NCI-H1436 (cell line): ENCODE measurements at places on chromosomes 7 and 10.

DNA sequence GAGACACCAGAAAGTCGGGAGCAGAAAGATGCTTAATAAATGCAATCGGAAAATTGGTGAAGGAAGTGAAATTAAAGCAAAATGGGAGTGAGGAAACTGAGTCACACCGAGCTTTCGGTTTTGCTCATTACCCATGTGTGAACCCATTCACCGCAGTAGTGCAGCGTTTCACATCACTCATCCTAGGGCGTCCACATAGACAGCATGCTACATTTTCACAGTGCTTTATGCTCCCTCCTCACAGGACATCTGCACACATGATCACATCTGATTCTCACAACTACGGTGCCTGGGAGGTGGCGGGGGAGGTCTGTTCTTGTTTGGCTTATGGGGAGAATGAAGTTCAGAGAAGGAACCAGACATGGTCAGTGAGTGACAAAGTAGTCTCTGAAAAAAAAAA is 36.6 kb upstream of the ATP6V0A4 start:
- no peak for DNase-seq

- DNase-seq = peak; percentile 13
These were observed 107.3 kb upstream of the PDCD4 start for GRCh38 chr10:110764378-110764777.

- no peak for DNase-seq
These were observed 69.1 kb downstream of the INPP5A start for GRCh38 chr10:132606536-132607316.

GRCh38 chr7:82926477-82926876 is 236.2 kb downstream of the PCLO start:
- DNase-seq = no peak

DNA sequence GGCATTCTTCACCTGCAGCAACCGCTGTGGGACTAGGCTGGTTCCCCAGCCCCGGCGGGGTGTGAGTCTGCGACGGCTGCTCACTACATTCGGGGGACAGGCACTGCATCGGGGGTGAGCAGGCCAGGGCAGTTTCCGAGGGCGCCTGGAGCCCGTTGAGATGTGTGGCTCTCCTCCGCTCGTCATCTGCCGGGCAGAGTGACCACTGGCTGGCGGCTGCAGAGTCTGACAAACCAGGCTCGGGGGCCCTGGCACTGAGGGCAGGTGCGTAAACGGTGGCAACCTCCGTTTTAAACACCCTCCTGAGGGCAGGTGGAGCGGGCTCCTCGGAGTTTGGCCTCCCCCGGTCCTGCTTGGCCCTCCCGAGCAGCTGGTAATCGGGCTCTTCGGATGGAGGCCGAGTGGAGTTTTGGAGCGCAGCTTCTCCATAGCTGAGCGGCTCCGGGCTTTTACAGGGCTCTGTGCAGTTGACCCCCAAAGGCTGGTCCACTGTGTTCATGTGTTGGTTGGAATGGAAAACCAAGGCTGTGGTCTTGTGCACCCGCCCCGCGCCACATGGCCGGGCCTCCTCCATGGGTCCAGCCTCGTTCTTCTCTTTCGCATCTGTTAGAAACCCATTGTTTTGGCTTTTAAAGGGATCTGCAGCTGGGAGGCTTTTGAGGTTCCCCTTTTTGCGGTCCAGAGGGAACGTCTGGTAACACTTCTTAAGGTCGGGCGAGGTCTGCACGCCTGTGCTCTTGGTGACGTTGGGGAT is 20.9 kb downstream of the INSYN2A start:
- DNase-seq = no peak

DNA sequence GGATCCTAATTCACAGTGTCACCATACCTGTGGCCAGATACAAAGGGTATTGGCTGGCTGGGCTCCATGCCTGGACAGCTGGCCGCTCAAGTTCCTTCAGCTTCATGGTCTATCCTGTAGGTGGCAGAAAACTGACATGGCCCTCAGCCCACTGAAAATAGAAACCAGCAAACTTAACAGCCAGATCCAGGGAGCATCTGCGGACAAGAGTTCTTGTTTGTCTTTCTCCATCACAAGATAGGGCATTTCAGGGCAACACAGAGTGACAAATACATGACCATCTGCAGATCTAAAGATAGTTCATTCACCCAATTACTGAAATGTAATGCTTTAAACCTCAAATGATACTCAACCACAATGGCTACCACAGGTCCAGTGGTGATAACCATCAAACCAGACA is 2.8 kb downstream of the SEC31B start:
- DNase-seq = no peak

- DNase-seq = no peak
These were observed 1.9 kb downstream of the HGF start for GRCh38 chr7:81767926-81768325.

DNA sequence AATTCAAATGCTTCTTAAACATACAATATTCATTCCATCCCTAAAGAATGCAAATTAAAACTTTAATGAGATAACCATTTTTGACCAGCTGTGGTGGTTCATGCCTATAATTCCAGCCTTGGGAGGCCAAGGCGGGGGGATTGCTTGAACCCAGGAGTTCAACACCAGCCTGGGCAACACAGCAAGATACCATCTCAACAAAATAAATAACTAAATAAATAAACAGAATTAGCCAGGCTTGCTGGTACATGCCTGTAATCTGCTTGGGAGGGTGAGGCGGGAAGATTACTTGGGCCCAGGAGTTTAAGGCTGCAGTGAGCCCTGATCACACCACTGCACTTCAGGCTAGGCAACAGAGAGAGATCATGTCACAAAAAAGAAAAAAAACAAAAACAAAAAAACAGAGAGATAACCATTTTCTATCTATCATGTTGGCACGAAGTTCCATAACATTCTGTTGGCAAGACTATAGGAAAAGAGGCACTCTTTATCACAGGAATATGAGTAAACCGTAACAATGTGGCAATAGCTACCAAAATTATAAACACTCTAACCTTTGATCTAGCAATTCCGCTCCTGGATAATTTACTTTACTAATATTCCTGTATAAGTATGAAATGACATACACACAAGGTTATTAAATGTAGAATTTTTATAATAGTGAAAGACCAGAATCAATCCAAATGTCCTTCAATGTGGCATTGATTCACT is 52.2 kb downstream of the ATAD1 start:
- no peak for DNase-seq

DNA sequence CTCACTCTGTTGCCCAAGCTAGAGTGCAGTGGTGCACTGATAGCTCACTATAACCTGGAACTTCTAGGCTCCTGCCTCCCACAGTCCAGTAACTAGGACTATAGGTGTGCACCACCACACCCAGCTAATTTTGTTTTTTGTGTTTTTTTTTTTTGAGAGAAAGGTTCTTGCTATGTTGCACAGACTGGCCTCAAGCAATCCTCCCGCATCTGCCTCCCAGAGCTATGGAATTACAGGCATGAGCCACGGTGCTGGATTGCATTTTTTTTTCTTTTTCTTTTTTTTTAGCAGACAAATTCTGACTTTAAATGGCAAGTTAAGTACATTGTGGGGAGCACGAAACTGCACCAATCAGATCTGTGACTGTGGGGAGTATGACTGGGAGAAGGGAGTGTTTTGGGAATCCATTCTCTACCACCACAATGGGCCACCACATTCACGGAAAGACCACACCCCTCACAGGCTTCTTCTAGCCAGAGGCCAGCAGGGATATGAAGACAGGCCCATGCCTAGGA is 58.1 kb upstream of the MSMB start:
- no peak for DNase-seq
